ENCODE measurements at places on chromosomes 6 and 20.

GRCh38 chr6:34225551-34225950, 11.1 kb upstream of the HMGA1 start:
- no peak for DNase-seq

DNA sequence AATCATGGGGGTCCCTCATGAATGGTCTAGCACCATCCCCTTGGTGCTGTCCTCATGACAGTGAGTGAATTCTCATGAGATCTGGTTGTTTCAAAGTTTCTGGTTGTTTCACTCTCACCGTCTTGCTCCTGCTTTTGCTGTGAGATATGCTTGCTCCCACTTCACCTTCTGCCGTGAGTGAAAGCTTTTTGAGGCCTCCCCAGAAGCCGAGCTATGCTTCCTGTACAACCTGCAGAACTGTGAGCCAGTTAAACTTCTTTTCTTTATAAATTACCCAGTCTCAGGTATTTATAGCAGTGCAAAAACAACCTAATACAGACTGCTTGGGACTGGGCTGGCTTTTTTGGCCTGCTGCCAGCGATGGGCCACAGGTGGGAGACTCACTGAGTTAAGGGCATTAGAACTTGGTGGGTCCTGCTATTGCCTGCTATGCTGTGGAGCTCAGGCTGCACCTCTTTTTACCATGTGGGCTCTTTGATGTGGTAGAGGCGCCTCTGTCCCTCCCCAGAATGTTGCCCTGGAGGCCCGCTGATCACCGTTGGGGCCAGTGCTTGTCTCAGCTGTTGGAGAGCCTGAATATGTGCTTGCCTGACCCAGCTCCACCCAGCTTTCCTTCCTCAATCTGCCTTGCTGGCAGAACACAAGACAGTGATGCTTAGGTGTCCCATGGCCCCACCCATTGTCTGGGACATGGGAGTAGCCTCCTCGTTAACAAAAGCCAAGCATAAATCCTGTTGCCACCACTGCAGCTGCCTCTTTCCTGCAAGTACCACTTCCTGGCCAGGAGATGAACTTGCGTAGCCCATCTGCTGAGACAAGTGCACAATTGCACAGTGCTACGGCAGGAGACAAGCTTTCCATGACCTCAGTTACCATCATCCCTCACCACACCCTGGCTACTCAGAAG, 47.1 kb downstream of the IGF2R start:
- DNase-seq: peak; percentile 33

DNA sequence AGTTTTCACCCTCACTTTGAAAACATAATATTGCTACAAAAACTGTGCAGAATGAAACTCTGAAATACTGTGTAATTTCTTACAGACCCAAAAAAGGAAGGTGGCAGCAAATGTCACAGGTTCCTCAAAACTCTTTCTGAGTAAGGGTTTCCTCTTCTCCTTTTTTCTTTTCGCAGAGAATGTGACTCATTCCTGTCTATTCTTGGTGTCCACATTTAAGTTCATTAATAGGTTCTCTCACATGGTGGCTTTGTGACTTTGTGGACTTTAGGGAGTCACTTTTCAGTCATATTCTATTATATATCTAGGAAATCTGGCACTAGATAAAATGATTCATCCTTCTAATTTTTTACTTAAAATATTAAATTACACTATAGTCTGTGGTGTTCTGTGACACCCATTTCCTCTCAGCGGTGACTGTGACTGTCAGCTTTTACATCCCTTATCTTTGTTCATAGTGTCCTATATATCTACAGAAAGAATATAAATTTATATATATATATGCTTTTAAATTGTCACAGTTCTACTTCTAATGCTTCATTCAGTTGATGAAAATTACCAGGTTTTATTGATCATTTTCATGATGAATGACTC, 126.8 kb upstream of the HCRTR2 start:
- DNase-seq: no peak

- no peak for DNase-seq
Observed at GRCh38 chr20:4415281-4415680, 306.4 kb upstream of the PRND start.

GRCh38 chr6:21201637-21202350, 391.8 kb upstream of the SOX4 start:
- DNase-seq: no peak

DNA sequence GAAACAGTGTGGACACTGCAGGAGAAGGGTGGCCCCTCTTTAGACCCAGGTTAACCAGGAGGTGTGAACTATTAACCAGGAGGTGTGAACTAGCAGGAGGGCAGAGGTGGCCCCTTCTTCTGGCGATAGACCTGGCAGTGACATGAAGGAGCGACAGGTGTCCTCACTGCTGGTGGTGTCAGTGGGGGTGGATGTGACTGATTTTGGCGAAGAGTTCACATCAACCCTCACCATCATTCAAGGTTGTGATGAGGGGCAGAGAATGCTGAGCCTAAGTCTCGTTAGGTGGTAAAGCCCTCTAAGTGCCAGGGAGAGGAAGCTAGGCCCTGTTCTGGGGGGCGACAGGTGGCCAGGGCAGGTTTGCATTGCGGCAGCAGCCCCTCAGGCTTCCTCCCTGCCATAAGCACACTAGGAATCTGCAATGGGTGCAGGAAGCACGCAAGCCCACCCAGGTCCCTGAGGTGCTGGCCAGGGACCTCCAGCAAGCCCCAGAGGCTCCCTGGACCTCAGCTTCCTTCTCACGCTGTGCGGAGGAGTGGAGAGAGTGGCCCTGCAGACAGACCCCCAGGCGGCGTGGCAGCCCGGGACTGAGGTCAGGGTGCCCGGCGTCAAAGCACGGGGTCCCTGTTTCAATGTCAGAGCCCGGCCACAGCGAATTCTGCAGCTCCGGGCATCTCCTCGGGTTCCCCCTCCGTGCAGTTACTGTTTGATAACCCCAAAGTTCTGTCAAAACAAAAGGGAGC, 13.7 kb downstream of the NPEPL1 start:
- no peak for DNase-seq

DNA sequence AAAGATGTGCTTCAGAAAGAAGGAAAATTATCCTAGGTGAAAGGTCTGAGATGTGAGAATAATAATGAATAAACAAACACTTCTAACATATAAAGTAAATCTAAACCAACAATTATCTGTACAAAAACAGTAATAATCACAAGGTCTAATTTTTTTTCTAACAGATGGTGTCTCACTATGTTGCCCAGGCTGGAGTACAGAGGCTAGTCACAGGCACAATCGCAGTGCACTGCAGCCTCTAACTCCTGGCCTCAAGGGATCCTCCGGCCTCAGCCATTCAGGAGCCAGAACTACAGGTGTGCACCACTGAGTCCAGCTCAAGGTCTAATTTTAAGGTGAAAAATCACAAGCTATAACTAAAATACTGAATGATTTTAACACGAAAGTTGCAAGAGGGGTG, 17.0 kb upstream of the ZC3H12D start:
- DNase-seq: no peak

- DNase-seq: no peak
Observed at GRCh38 chr6:72414657-72415056, 207.2 kb upstream of the KCNQ5 start.

DNA sequence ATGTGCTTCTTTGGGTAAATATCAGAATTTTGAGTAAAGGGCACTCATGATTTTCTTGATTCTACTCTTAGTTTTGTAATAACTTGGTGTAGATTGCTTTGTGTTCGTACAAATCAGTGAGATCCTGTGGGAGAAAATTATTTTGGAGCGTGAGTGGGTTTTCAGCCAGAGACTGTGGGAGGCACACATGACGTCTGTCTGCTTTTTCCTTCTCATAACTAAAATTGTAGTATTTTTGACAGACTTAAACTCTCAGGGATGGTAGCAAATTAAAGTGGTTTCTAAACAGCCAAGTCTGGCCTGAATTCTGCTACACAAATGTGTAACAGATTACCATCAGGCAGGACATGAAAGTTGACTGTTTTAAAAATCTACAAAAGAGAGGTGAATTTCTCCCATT, 222.6 kb downstream of the OTOR start:
- no peak for DNase-seq

DNA sequence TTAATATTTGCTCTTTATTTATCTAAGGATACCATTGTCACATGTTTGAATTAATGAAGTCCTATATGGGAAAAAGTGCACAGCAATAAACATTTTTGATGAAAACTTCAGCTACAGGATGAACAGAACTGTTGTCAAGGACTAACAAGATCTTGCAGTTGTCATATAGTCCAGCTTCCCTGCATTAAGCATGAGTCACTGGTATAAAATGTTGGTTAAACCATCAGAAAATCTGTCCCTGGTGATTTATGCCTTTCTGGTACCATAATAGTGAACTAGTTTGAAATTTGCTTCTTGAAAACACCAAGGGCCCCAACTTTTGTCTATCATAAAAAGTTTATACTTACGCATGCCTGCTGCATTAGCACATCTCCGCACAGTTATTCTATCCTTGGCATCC, 60.4 kb upstream of the RSPO3 start:
- DNase-seq: no peak

GRCh38 chr6:31294056-31294455, 22.2 kb upstream of the HLA-C start:
- DNase-seq: no peak

GRCh38 chr6:18990059-18990978, 603.2 kb downstream of the RNF144B start:
- peak; percentile 18 for DNase-seq

DNA sequence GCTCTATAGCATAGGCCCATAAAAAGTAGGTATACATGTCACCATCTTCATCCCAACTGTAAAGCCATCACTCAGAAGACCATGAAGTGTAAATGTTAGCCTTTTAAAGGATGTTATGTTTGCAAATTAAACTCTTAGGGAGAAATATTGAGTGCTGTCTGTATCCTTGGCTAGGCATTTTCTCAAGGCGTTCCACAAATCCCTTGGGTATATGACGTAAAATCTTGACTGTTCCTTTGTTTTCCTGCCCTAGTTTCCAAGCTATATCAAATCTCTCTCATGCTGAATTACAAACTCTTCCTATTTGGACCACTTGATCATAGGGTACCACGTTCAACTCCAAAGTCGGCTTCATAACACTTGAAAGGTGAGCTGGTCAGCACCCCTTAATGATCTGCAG, 486.2 kb downstream of the HDGFL1 start:
- DNase-seq: no peak

- no peak for DNase-seq
Observed at GRCh38 chr6:134683783-134684422, 266.0 kb downstream of the ALDH8A1 start.

Data from stimulated activated CD4-positive, alpha-beta T cell treated with anti-CD3 and anti-CD28 coated beads, TNF-alpha, amount 100 ng/mL, for 48 hours (primary cell).